Mesendoderm (in vitro differentiated cells): ENCODE measurements at places on chromosomes 11 and 22.

- H3K27ac ChIP-seq, result no peak overlapping the region
- H3K4me1 ChIP-seq, result peaks cover 3% of the 10 kb centered on the region
- DNase-seq, result no peak
- H3K4me3 ChIP-seq, result peak overlapping the region; percentile 45
- H3K27me3 ChIP-seq, result no peaks in the 10 kb centered on the region
These were observed 571 bp downstream of the CCDC15 start for GRCh38 chr11:124954590-124954955.

DNA sequence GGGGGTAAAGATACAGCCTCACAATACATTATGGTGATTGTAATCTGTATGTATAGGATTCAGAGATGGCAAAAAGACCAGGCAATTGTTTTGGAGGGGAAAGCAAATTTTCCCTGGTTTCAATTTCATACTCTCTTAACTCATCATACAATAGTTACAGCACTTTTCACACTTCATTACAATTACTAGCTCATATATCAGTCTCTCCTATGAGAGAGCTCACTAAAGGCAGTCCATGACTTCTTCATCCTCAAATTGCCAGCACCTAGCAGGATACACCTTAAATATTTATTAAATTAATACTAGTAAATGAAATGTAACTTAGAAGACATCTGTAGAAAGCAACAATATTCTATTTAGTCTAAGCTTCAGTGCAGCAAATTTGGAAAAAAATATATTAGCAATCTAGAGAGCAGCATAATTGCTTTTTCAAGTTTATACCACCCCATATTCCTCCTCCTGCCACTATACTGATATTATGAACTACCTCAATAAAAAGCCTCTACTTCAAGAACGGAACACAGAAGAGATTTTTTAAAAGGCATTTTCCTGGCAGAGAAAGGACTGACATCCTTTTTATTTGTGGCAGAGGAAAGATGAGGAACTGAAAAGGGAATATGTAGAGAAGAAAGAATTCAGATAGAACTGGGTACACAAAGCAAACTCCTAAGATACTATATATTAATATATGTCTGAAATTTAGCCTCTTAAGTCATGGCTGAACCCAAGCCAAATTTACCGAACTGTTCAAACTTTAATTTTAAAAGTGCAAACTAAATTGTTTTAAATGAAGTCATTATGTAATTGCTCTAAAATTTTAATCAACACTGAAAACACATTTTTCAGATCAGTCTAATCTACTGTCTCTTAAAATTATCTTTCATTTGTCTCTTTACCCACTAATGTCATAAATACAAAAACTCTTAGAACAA, 27.7 kb downstream of the PICALM start:
- no peaks in the 10 kb centered on the region for H3K27me3 ChIP-seq
- DNase-seq, result no peak
- H3K27ac ChIP-seq, result no peak overlapping the region

DNA sequence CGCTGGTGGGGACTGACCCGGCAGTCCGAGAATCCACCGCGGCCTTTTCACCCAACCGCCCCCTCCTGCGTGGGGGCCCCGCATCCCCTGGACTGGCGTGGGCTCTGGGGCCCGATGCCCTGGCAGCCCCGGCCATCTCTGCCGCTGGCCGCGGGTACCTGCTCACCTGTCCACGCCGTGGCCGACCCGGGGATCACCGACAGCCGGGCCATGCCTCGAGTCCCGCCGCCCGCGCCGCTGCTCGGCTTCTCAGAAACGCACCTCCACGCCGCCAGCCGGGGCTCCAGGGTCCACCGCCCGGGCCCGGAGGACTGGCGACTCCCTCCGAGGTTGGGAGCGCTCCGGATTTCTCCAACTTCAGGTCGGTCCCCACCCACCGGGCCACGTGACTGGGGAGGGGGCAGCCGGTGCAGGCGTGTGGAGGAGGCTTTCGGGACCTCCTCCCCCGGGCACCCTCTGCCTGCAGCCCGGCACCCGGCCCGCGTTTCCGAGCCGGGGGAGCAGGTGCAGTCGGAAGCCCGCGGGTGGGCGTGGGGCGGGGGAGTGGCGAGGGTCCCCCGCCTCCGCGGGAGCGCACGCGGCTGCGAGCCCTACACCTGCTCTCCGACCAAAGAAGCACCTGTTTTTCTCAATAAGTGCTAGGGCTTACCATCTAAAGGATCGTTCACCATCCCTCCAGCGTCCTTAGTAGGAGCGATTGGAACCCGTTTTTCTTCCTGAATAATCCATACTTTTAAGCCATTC, 554 bp upstream of the NRIP3 start:
- H3K4me3 ChIP-seq, result no peak overlapping the region
- no peaks in the 10 kb centered on the region for H3K36me3 ChIP-seq
- peak; percentile 28 for DNase-seq
- peaks cover 29% of the 10 kb centered on the region for H3K27me3 ChIP-seq
- no peaks in the 10 kb centered on the region for H3K4me1 ChIP-seq
- H3K27ac ChIP-seq, result no peak overlapping the region

DNA sequence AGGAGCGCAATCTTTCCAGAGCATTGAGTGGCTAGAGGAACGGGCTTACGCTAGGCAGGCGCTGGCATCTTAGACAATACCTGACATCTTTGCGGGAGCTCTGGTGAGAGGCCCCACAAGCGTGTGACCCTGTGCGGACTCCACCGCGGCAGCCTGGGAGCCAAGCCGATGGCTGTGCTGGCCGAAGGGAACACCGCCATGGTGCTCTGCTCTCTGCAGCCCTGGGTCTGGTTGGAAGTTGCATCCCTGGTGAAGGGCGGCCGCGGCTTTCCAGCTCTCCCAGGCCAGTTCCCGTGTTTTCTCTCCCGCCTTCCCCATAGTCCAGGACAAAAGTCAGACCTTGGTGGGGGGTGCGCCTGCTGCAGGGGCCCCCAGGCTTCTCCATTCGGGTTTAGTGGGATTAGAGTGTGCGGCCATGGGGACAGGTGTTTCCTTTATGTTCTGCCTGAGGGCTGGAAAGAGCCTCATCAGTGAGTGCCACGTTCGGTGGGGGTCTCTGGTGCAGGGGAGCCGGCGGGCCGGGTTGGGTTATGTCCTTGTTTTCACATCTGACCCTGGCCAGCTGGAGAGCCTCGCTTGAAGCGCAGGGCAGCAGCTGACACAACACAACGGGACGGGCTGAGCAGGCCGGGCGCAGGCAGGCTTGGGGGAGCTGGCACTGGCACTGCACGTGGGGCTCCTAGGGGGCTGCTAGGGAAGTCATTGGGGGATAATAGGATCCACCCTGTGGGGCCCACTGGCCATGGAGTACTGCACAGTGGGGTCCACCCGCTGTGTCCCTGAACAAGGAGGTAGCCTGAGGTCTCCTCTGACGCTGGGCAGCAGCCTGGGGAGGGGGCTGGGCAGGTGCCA, 94.8 kb downstream of the KCNQ1 start:
- no peaks in the 10 kb centered on the region for H3K36me3 ChIP-seq
- no peak overlapping the region for H3K27ac ChIP-seq
- H3K4me1 ChIP-seq, result no peaks in the 10 kb centered on the region
- no peak for DNase-seq

DNA sequence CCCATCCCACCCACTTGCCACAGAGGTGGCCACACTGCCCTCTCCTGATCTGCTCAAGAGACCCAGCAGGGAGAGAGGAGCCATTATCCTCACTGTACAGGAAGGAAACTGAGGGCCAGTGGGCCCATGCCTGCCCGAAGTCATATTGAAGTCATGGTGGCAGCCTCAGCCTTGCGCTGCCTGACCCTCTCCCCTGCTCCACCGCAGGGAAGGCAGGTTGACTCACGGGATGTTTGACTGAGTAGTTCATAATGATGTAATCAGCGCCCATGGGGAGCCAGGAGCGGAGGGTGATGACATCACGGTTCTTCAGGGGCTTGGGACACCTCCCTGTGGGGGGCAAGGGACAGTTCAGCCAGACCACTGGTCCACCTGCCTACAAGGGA, 6.1 kb upstream of the ARAP1 start:
- DNase-seq, result peak; percentile 40
- no peak overlapping the region for H3K4me3 ChIP-seq
- no peaks in the 10 kb centered on the region for H3K4me1 ChIP-seq
- H3K27me3 ChIP-seq, result no peaks in the 10 kb centered on the region
- no peaks in the 10 kb centered on the region for H3K36me3 ChIP-seq
- H3K27ac ChIP-seq, result no peak overlapping the region

- DNase-seq, result no peak
- H3K27ac ChIP-seq, result no peak overlapping the region
- no peaks in the 10 kb centered on the region for H3K4me1 ChIP-seq
- no peaks in the 10 kb centered on the region for H3K36me3 ChIP-seq
These were observed 33.1 kb downstream of the TMEM225 start for GRCh38 chr11:123852321-123852720.

DNA sequence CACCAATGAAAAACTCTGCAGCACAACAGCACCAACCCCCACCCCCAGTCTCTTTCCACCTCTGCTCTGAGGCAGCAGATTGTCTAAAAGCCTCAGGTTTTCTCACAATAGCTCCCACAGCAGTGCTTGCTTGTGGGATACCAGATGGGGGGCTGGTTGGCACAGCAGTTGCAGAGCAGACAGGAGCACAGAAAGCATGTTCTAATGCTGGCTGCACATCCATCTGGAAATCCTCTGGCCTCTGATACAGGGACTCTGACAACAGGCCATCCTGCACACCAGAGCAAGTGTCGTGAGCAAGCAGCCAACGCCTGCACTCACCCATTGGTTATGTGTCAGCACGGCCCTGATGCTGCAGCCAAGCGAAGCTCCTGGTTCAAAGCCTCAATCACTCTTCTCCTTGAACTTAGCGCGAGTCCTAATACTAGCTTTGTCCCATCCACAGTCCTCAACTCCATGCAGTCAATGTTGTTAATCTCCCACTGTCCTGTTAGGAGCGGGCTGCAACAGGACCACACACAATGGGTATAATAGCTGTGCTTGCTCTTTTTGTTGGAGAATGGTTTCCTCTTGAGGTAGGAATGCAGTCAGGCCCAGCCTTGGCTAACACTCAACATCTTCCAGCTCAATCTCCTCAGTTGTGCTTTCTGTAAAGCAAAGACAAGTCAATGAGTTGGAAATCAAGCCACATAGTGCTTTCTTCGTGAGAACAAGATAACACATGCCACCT, 30.3 kb downstream of the VSTM5 start:
- no peak overlapping the region for H3K4me3 ChIP-seq
- peaks cover 31% of the 10 kb centered on the region for H3K4me1 ChIP-seq
- H3K36me3 ChIP-seq, result no peaks in the 10 kb centered on the region
- H3K27me3 ChIP-seq, result no peaks in the 10 kb centered on the region

GRCh38 chr11:95494856-95495255, 263.9 kb upstream of the SESN3 start:
- no peak for DNase-seq
- H3K27me3 ChIP-seq, result no peaks in the 10 kb centered on the region
- H3K4me1 ChIP-seq, result peaks cover 7% of the 10 kb centered on the region

DNA sequence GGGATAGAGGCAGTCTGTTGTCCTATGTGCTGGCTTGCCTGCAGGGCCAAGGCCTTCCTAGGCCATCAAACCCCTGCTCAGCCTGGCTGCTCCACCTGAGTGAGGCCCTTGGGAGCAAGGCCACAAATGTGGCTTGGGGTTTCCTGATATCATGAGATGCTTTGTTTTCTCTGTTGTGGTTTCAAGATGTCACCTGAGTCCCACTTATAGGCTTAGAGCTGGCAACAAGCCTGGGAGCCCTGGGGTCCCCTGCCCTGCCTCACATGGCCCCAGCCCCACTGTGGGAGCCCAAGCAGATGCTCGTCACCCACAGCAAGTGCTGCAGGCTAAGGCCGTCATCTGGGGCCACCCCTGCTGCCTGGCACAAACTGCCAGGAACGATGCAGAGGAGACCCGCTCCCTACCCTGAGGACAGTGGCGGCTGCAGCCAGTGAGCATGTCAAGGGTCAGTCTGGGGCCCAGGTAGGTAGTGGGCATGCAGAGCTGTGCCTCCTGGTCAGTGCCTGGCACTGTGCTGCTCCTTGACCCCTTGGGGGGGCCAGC, 75.4 kb upstream of the KCNQ1OT1 start:
- no peak overlapping the region for H3K4me3 ChIP-seq
- DNase-seq, result no peak
- no peaks in the 10 kb centered on the region for H3K4me1 ChIP-seq

DNA sequence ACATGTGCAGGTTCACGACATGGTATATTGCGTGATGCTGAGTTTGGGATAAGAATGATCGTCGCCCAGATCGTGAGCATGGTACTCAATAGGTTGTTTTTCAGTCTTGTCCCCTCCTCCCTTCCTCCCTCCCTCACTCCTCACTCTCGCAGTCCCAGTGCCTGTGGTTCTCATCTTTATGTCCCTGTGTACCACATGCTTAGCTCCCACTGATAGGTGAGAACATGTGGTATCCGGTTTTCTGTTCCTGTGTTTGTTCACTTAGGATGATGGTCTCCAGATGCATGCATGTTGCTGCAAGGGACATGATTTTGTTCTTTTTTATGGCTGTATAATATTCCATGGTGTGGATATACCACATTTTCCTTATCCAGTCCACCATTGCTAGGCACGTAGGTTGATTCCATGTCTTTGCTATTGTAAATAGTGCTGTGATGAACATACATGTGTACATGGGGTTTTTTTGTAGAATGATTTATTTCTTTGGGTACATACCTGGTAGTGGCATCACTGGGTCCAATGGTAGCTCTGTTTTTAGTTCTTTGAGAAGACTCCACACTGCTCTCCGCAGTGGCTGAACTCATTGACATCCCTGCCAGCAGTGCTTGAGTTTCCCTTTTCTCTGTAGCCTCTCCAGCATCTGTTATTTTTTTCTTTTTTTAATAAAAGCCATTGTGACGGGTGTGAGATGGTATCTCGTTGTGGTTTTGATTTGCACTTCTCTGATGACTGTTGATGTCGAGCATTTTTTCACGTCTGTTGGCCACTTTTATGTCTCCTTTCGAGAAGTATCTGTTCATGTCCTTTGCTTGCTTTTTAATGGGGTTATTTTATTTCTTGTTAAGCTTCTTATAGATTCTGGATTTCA, 16.4 kb downstream of the ZBED4 start:
- no peak overlapping the region for H3K4me3 ChIP-seq
- no peaks in the 10 kb centered on the region for H3K36me3 ChIP-seq
- DNase-seq, result no peak
- no peaks in the 10 kb centered on the region for H3K27me3 ChIP-seq
- no peaks in the 10 kb centered on the region for H3K4me1 ChIP-seq
- no peak overlapping the region for H3K27ac ChIP-seq

DNA sequence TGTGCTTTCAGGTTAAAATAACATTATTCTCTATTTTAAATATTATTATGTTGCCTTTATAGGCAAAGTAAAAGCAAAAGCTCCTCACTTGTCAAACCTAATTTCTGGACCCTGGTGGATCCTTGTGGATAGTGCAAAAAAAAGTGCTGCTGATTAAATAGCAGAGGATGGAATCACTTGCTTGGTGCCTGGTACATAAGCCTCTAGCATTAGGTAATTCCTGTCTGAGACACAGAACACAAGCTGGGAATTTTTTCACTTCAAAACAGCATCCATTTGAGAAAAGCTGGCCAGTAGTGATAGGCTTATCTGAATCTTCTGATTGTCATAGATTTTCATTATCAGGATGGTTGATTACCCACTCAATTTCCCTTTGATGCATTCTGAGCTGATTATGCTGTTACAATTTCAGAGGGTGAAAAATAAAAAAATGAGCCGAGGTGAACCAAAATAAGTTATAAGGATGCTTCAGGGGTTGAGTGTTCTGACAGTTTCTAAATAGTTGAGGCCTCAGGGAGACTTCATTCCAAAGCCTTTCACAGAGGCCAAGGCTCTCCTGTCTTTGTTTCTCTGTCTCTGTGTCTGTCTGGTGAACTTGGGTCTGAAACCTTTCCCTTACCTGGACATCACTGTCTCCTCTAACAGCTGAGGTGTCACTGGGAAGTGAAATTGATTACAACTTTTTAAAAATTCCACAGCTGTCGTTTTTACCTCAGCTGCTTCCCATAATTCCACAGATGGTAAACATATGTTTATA, 242.9 kb downstream of the NELL1 start:
- DNase-seq, result peak; percentile 27
- no peaks in the 10 kb centered on the region for H3K4me1 ChIP-seq
- H3K36me3 ChIP-seq, result no peaks in the 10 kb centered on the region
- no peak overlapping the region for H3K27ac ChIP-seq
- H3K4me3 ChIP-seq, result no peak overlapping the region
